DND-41 (cell line): ENCODE measurements at places on chromosomes 4 and X.

- DNase-seq = no peak
Measured at GRCh38 chr4:40688446-40689095, 58.9 kb upstream of the RBM47 start.

GRCh38 chr4:100113096-100113495 lies 77.2 kb downstream of the DDIT4L start:
- no peak for DNase-seq

DNA sequence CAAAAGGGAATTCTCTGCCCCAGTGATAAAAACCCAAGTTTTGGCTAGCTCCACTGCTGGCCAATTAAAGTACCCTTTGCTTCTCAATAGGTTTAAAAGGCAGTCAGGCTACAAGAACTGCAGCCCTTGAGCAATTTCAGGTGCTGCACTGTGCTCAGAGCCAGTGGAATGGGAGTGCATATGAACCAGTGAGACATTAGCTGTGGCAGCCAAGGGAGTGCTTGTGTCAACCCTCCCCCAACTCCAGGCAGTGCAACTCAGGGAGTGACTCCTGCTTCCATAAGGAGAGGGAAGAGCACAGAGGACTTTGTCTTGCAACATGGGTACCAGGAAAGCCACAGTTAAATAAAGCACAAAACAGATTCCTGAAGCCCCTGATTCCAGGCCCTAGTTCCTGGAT lies 61.6 kb upstream of the VAMP7 start:
- DNase-seq = no peak

GRCh38 chr4:124973716-124974115 lies 261.2 kb upstream of the ANKRD50 start:
- DNase-seq = no peak

- DNase-seq = no peak
Measured at GRCh38 chrX:122552286-122552800, 631.7 kb upstream of the GRIA3 start.

- no peak for DNase-seq
Measured at GRCh38 chr4:38954727-38955126, 77.5 kb downstream of the TMEM156 start.

DNA sequence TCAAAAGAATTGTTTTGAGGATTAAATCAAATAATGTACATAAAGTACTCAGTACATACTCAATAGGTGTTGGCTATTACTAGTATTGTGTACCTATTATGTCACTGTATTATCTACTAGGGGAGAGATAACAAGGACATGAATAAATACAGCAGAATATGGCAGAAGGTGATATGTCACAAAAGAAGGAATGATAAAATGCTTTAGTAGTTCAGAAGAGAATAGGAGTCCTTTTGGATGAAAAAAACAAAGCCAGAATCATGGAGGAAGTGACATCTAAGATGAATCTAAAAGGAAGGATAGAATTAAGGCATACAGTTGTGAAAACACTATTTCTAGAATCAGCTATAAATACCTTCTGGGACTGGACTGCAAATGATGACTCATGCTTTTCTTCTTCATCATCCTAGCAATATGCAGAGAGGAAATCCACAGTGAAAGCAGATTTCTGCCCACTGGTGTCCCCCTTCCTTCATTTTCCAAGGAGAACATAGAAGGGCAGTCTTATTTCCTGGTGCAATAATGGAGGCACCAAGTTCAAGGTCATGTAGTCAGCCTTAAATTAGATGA lies 98.7 kb downstream of the GLUD2 start:
- no peak for DNase-seq

DNA sequence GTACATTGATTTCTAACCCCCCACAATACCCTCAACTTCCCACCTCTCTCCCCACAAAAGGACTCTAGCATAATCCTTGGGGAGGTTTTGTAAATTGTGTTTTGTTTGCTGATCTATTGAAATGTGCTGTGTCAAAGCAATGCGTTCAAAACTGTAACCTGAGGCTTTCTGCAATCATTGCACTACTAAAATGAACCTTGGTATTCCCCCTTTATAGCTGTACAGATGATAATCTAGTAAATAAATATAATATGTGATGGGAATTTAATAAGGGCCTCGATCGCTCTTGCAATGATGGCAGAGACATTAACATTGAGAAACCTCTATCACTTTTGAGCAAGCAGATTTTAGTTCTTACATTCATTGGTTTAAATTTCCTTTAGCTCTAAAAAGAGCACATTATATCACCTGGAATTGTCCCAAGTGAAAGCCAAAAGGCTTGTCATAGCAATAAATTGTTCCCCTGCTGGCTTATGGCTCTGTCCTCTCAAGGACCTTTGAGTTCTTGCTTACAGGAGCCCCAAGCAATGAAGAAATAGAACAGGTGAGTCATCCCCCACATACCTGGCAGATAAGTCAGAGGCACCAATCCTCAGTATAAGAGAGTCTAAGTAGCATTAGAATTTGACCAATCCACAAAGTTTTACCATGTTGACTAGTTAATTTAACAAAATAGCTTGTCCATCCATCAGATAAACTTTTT lies 18.4 kb upstream of the ACE2 start:
- no peak for DNase-seq

DNA sequence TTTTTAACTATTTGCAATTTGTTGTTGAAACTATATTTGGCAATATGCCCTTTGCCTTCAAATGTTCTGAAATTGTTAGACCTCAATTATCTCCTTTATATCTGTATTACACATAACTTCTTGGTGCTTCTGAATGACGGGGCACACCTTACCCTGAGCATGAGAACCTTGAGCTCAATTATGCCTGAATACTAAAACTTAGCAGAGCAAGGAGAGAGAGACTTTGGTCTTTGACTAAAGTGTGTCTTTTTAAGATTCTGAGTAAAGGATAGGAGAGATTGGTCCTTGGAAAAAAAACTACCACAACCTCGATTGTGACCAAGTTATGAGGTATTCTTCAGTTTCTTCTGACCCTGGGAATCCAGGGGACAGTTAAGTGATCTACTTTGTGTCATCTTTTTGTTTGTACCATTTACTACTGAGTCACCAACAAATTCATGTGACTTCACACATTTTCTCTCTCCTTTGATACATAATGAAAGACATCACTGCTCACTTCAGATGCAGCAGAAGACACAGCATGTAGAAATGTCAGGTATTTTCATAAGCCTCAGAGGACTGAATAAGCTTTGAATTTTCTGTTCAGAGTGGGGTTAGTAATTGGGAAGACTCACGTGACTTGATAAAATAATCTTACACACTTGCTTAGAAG lies 51.4 kb downstream of the PTTG2 start:
- no peak for DNase-seq

DNA sequence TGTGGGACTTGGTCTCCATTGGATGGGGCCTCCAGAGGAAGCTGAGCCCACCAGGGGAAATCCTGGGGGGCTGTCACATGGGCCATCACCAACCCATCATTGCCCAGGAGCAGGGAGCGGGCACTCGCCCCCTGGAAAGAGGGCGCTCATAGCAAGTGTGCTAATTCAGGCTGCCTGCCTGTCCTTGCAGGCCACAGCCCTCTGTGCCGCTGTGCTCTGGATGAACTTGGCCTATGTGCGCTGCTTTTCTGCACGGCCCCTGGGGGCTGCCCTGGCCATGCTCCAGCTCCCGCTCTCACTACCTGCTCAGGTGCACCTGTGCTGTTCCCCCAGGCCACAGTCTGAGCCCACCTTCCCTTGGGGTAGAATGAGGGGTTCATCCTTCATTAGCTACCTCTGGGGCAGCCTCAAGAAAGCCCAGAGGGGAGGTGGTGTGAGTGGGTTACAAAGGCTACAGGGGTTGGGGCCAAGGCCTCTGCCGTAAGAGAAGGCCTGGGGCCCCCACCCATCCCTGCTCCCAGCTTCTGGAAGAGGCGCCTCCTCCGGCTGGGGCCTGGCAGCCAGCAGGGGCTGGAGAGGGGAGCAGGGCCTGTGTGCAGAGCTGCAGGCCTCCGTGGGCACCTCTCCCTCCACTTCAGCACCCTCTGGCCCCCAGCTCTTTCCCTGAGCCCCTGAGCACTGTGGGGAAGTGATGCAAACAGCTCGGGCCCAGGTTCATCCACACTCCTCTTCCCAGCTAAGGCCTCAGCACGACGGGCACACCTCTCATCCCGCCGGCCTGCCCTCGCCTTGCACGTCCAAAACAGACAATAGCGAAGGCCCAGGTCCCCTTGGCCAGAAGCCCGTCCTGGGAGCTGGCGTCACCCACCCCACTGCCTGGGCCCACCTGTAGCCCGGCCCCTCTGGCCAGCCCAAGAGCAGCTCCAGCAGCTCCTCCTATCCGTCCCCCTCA lies 8.9 kb downstream of the CFAP99 start:
- DNase-seq = no peak

GRCh38 chr4:37675587-37676290 lies 10.4 kb downstream of the RELL1 start:
- DNase-seq = peak; percentile 40

DNA sequence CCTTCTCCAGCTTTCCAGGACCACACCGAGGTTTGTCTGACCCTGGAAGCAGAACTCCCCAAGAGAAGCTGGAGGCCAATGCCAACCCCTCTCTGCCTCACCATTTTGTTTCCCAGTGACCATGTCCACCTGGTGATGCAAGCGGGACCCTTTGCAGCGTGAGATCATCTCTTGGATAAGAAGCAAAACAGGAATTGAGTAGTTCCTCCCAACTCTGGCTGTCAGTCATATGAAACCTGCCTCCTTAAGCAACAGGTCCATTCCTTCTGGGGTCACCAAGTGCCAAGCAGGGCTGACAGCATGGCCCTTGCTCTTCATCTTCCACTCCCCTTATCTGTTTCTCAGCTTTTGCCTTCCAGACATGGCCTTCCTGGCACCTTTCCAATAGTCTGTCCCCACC lies 41.3 kb upstream of the MTM1 start:
- DNase-seq = no peak

DNA sequence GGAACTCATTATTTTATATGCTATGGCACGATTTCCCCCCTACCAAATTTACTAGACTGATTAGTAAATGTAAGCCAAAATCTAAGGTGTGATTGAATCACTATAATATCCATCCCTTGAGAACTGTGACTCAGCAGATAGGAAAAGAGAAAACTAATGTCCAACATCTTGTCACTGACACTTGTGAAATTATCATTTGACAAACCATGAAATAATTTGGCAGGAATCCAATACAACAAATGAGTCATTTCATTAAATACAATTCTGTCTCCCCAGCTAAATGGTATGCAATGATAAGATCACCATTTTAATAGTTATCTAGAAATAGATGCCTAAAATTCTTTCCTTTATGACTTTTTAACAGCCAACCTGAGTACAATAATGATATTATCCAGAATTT lies 462.3 kb downstream of the DMD start:
- DNase-seq = no peak

DNA sequence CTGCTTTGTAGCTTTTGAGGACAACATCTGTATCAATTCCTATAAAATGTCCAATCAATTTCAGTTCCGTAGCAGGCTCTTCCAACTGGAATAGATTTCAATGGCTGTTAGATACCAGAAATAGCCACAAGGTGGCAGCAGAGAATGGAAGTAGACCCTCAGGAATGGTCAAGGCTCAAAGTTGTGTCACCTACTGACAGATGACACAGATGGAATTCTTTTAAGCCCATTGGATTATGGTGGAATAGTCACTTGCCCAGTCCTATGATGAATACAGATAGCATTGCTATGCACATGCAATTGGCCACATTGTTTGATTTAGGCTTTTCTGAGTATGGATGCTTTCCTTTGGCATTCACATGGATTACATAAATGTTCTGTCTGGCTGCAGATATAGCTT lies 130.4 kb upstream of the RADX start:
- DNase-seq = peak; percentile 4

DNA sequence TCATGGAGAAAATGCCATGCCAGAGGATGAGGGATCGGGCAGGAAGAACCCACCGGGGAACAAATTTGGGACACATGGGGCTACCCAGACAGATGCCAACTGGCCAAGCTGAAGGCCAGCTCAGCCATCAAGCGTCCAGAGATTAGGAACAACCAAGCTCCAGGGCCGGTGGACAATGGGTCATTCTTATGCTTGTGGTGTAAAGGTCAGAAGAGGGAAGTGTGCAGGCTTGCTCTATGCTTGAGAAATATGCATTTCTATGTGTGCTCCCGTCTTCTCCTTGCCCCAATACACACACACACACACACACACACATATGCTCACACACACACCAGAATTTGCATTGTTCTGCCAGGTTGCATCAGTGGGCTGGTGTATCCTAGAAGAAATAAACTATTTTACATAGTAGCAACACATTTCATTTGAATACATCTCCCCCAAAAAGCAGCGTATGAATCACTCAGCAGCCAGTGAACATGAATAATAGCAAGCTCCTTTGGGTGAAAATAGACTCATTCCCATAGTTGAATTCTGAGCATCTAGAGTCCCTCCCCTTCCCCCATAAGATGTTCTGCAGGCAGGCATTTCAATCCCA lies 201.9 kb upstream of the PPARGC1A start:
- no peak for DNase-seq

- no peak for DNase-seq
Measured at GRCh38 chrX:13357925-13358324, 38.1 kb upstream of the ATXN3L start.

GRCh38 chrX:7247346-7247745 lies 99.4 kb upstream of the PUDP start:
- no peak for DNase-seq

GRCh38 chrX:150605603-150606002 lies 37.2 kb downstream of the MTM1 start:
- no peak for DNase-seq

- no peak for DNase-seq
Measured at GRCh38 chr4:182555997-182556418, 312.8 kb downstream of the TENM3 start.

GRCh38 chr4:42453612-42454011 lies 56.3 kb downstream of the SHISA3 start:
- no peak for DNase-seq

GRCh38 chr4:21554066-21554465 lies 394.5 kb downstream of the KCNIP4 start:
- DNase-seq = no peak

DNA sequence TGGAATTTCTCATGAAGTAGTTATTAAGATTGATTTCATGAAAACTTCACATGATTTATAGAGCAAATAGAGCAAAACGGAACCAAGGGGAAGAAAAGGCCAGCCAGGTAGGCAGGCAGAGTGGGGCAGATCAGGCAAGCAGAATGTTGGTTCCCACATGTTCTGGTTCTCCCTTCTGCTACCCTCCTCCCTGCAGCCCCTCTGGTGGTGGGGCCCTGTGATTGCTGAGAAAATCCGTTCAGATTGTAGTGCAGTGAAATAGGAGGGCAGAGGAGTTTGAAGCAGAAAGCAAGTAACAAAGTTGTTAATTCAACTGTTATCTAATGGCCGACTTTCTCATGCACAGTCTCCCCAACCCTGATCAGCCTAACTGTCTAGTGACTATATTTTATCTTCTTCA lies 185.3 kb downstream of the MID1IP1 start:
- no peak for DNase-seq

GRCh38 chr4:73187325-73187724 lies 71.3 kb downstream of the ANKRD17 start:
- DNase-seq = no peak
